Uterine smooth muscle cell (primary cell): ENCODE measurements at places on chromosomes 7 and 10. TPM values are rescaled to one million over a fixed set of nuclear protein-coding genes. Genes with fewer than 3 reads are reported as not detected.

LIPF gene
- total RNA-seq: not detected in 2 replicates

CALHM1 gene
- not detected in 2 replicates for total RNA-seq

PNLIP gene
- total RNA-seq: not detected in 2 replicates

DPP6 gene
- total RNA-seq: 0.11 and 0.50 TPM in 2 replicates

WDR37 gene
- total RNA-seq: 14.6 and 22.7 TPM in 2 replicates

PIP gene
- not detected in 2 replicates for total RNA-seq

PAPSS2 gene
- total RNA-seq: 77.7 and 112 TPM in 2 replicates

CFAP43 gene
- 0.11 and 0.12 TPM in 2 replicates for total RNA-seq

EBLN1 gene
- total RNA-seq: not detected in 2 replicates

ARHGAP22 gene
- 85.7 and 130 TPM in 2 replicates for total RNA-seq

ODAD2 gene
- total RNA-seq: 3.5 and 8.4 TPM in 2 replicates

TRIL gene
- total RNA-seq: 0.25 and 0.33 TPM in 2 replicates

OR2A7 gene
- 0.12 TPM in 1 of 2 replicates, not detected in the other for total RNA-seq

VWC2 gene
- under 0.01 TPM in 1 of 2 replicates, not detected in the other for total RNA-seq

ARHGEF5 gene
- 1.3 and 3.4 TPM in 2 replicates for total RNA-seq

GPR37 gene
- 1.5 and 2.0 TPM in 2 replicates for total RNA-seq

AMZ1 gene
- 0.22 and 0.62 TPM in 2 replicates for total RNA-seq

ACBD7 gene
- 2.9 and 4.5 TPM in 2 replicates for total RNA-seq

EMX2 gene
- 2.2 and 3.6 TPM in 2 replicates for total RNA-seq

SFTPA1 gene
- total RNA-seq: under 0.01 TPM in 1 of 2 replicates, not detected in the other

WIPF3 gene
- total RNA-seq: not detected in 2 replicates

CYP3A4 gene
- total RNA-seq: not detected in 2 replicates

CACNA2D1 gene
- total RNA-seq: 61.6 and 76.4 TPM in 2 replicates

AGBL3 gene
- total RNA-seq: 0.89 and 1.00 TPM in 2 replicates

GTPBP4 gene
- 37.2 and 61.9 TPM in 2 replicates for total RNA-seq

OPN4 gene
- total RNA-seq: not detected in 2 replicates

RASSF4 gene
- total RNA-seq: 3.8 and 6.0 TPM in 2 replicates

ELOVL3 gene
- total RNA-seq: 0.12 TPM in 1 of 2 replicates, not detected in the other

WASL gene
- 11.1 and 13.0 TPM in 2 replicates for total RNA-seq

PTPRZ1 gene
- total RNA-seq: 0.25 and 0.89 TPM in 2 replicates

CYP26C1 gene
- 0.12 TPM in 1 of 2 replicates, not detected in the other for total RNA-seq

TOMM7 gene
- 84.7 and 119 TPM in 2 replicates for total RNA-seq

C7orf33 gene
- total RNA-seq: not detected in 2 replicates

ADAM22 gene
- total RNA-seq: 0.75 and 0.89 TPM in 2 replicates

LIPK gene
- not detected in 2 replicates for total RNA-seq
